MCF 10A (cell line): ENCODE measurements at places on chromosomes 7 and 10. TPM values are rescaled to one million over a fixed set of nuclear protein-coding genes. Genes with fewer than 3 reads are reported as not detected.
A peak's percentile ranks its signal among the peaks of the same experiment; 100 is the strongest.

FKBP6 gene
- total RNA-seq: not detected in 2 replicates

CPA2 gene
- not detected in 2 replicates for total RNA-seq

TFPI2 gene
- total RNA-seq: not detected in 2 replicates

ST8SIA6 gene
- 0.19 and 0.52 TPM in 2 replicates for total RNA-seq

PSD gene
- 0.66 and 0.75 TPM in 2 replicates for total RNA-seq

ARMH3 gene
- 17.6 and 18.9 TPM in 2 replicates for total RNA-seq

ATRNL1 gene
- total RNA-seq: not detected in 2 replicates

EBF3 gene
- total RNA-seq: not detected in 2 replicates

GRCh38 chr10:29104661-29105399, 184.0 kb upstream of the LYZL1 start:
- no peak for DNase-seq

DNA sequence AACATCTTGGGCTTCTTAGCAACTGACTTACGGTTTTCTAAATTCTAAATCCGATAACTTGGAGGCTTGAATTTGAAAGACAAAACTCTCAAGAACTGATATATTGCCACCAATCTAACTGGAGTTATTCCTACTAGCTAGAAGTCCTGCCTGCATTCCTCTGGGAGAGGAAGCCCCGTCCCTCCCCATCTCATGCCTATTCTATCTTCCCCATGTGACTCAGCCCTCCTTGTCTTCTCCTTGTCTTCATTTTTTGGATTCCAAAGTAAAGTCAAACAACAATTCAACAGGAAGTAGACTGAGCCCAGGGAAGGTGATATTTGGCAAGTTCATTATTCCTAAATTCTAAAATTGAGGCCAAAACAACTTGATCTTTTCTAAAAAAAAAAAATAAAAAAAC, 587.7 kb downstream of the KCNMA1 start:
- no peak for DNase-seq

DNA sequence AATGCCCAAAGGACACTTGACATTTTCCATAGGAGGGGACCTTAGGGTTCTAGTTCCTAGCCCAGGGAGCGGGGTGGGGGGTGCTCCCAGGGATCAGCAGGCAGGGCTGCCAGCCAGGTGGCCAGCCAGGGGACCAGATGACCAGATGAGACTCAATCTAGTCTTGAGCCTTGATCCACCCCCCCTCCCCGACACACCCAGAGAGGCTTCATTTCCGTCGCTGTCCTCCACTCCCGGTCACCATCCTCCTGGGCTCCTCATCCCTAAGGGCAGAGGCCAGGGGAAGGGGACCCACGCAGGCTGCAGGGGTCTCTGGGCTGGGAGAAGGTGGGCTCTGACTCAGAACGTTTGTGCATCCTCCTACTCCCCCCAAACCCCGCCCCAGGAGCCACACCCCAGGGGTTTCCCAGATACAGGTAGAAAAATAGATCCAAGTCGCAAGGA, 1.0 kb downstream of the STX1A start:
- no peak for DNase-seq

DNA sequence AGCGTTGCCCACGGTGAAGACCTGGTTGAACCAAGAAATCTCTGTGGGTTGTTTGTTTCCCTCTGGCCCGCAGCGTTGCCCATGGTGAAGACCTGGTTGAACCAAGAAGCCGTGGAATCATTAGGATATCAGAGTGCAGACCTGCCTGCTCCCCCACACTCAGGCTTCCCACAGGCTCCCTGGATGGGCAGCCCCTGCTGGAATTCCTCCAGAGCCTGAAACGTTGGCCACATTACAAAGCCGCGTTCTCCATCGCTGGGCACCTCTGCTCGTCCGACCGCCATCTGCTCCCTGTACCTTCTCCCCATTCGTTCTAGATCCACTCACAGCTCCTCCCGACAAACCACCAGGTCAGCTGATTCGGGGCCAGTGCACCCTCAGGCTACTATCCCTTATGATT, 266.9 kb upstream of the SHH start:
- no peak for DNase-seq

DNA sequence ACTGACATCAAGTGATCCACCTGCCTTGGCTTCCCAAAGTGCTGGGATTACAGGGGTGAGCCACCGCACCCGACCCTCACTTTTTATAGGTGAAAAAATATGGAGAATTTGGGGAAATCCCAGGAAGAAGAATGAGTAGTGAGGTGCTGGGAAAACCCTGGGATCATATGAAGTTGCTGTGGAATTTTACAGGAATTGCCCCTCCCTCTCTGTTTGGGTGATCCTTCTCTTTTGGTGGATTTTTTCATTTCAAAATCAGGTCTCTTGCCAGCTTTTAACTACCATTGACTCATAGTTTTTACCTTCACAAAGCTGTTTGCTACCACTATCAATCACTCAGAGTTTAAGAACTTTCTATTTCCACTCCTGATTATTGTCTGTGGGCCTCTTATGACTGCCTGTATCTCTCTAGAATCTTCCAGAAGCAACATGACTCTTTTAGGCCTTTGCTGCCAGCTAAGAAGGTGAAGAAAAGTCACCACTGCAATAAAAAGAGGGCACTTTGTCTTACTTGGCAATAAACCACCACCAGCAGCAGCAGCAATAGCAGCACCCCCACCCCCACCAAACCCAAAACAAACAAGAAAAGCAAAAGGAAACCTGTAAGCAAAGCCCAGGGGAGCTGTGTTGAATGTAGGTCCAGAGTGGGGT, 4.0 kb upstream of the GIMAP8 start:
- no peak for DNase-seq

DNA sequence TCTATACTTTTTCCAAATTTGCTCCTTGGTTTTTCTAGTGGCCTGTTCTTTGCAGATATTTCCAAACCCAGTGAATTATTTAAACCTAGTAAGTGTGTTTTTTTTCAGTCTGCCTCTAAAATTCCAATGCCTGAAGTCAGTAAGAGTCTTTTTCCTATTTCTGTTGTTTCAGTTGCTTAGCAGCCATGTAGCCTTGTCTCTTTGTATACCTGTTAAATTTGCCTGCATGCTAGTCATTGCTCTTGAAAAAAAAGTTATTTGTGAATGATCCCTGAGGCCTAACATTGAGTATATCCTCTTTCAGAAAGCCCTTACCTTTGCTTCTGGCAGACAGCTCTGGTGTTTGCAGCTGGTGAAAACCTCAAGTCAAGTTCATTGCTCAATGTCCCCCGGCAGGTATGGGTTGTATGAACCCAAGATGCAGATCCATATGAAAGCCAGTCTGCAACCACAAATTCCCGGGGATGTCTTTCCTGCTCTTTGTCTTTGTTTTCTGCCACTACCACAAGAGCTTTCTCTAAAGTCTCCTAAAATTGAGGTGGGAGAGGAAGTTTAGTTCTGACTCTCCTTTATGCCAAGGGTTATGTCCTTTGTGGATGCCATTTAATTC, 35.7 kb downstream of the CH25H start:
- no peak for DNase-seq

GRCh38 chr7:77699056-77699455, 2.8 kb downstream of the RSBN1L start:
- no peak for DNase-seq

GRCh38 chr10:71863203-71863602, 12.2 kb upstream of the PSAP start:
- DNase-seq: peak; percentile 14

DNA sequence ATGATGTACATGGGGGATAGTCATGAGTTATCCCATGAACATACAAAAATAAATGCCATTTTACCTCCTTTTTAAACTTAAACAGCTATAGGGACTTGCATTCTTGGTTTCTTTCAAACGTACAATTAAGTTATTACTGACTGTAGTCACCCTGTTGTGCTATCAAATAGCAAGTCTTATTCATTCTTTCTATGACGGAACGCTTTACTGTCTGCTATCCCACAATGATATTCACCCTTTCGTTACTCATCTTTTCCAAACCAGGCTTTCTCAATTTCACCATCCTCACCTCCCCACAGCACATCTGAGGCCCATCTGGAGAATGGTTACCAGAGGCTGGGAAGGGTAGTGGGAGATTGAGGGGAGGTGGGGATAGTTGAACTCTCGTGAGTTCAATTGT, 218.8 kb downstream of the PHF14 start:
- DNase-seq: no peak

DNA sequence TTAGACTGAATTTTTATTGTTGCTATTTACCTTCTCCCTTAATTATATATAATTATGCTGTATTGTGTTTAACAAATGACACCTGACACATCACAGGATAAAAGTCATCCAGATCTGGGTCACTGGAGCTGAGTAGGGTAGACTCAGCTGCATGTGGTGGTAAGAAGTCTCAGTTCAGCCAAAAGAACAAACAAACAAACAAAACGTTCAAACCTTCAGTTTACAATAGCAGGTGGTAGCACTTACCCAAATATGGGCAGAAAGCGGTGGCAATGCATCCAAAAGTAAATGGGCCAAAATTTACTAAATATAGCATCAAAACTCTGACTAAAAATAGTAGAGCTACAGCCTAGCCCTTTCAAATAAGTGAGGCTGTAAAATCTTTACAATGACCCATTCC, 42.2 kb downstream of the ZWINT start:
- no peak for DNase-seq

DNA sequence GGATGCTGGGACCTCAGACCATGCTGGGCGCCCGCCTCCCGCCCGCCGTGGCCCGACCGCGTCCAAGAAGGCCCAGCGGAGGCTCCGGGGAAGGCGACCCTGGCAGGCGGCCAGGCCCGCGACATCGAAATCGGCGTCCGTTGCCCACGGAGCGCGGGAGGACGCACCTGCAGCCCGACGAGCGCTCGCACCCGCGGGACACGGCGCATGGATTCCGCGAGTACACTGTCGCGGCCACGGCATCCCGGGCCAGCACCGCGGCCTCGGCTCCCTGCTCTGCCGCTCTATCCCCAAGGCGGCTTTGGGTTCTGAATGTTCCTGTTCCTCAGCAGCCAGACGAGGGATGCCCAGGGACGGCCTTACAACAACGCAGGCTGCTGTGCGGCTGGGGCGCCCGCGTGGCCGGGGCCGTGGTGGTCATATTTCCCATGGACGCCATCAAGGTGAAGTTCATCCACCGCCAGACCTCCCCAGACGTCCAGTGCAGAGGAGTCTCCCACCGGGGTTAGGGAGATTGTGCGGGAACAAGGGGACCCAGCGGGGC, 67.5 kb upstream of the ZNF722 start:
- no peak for DNase-seq

DNA sequence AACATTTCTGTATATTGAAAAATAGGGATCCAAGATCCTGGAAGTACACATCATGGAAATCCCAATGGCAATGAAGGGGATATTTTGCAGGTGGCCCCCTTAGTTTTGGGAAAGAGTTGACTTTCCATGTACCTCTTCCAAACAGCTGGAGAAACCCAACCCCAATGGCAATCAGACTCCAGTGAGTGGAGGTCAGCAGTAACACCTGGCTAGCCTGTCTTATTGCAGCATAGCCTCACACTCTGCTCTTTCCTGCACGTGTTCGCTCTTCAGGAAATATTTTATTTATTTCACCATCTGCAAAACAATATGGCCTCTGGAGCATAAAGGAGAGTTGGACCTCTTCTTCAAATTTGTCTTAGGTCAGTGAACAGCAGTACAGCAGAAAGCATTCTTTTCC, 340.0 kb upstream of the NRP1 start:
- DNase-seq: no peak

DNA sequence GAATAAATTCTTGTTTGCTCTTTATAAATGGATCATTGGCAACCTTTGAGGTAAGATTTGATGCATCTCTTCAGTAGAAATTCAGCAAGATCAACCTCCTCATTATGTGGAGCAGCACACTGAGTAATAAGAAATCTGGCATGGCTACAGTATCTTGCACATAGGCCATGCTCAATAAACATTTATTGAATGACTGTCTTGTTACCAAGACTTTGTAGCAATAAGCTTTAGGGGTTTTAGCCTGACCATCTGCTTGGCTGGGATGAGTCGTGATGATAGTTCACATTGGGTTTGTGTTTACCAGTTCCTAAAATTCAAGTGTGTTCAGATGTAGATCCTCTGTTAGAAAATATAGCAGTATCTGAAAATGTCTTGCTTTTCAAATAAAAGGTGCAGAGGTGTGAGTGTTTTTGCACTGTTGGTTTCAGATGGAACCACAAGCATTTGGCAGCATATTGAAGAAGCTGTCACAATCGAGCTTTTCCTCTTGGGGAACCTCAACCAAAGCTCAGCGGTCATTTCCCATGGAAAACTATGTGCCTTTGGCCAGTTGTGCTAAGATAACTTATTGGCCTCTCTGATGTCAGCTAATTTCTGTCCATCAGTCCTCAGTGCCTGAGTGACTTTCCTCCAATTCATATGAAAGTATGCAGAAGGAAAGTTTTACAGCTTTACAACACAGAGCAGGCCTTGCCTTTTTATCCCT, 442.6 kb downstream of the GFRA1 start:
- peak; percentile 40 for DNase-seq
